ENCODE measurements at places on chromosomes 6 and 20.
A peak's percentile ranks its signal among the peaks of the same experiment; 100 is the strongest.

DNA sequence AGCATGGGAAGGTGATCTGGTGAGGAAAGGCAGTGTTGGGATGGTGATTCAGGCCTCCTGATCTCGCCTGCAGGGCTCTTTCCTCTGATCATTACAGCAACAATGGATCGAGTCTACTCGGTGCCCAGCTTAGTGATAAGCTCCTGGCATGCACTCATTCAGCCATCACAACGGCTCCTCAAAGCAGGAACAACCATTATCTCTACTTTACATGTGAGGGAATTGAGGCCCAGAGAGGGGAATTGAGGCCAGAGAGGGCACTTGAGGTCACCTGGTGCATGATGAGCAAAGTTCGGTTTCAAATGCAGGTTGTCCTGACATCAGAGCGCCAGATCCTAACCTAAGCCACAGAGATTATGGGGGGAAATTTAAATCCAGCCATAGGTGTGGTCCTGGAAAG lies 42.0 kb upstream of the BPIFA2 start:
- DNase-seq: no peak

DNA sequence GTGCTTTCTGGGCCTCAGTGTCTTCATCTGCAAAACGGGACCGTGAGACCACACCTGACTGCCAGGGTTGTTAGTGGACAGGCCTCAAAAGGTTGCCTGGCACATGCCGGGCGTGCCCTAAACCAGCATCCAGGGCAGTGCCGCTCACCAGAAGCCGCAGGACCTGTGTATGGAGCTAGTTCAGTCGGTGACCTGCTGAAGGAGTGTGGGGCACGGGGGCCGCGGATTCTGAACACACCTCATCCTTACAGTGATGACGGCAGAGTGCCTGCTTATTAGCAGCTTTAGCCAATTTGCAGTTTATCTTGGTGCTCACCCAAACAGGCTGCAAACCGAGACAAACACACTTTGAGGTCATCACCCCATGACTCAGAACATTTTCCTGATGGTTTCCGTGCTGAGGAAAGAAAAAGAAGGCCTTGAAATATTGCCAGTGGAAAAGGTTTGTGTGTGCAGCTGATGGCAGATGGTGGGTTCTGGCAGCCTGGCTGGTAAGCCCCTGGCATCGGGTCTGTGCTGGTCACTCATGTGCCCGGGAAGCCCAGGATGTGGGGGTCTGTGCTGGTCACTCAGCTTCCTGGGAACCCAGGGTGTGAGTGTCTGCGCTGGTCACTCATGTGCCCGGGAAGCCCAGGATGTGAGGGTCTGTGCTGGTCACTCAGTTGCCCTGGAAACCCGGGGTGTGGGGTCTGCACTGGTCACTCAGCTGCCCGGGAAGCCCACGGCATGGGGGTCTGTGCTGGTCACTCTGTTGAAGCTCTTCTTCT lies 153.8 kb downstream of the ERMARD start:
- DNase-seq: no peak

GRCh38 chr6:100269189-100269588 lies 195.5 kb downstream of the SIM1 start:
- no peak for DNase-seq

DNA sequence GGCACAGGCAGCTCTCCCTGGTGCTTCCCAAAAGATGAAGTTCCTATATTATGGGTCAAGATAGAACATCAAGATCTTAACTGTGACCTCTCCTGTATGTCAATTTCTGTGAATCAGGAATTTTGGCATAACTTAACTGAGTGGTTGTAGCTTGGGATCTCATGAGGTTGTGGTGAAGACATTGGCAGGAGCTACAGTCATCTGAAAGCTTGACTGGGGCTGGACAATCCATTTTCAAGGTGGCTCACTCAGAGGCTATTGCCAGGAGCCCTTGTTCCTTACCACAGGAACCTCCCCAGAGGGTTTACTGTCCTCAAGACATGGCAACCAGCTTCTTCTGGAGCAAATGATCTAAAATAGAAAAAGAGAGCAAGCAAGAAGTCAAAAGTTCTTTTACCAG lies 252.2 kb downstream of the ADGB start:
- no peak for DNase-seq

DNA sequence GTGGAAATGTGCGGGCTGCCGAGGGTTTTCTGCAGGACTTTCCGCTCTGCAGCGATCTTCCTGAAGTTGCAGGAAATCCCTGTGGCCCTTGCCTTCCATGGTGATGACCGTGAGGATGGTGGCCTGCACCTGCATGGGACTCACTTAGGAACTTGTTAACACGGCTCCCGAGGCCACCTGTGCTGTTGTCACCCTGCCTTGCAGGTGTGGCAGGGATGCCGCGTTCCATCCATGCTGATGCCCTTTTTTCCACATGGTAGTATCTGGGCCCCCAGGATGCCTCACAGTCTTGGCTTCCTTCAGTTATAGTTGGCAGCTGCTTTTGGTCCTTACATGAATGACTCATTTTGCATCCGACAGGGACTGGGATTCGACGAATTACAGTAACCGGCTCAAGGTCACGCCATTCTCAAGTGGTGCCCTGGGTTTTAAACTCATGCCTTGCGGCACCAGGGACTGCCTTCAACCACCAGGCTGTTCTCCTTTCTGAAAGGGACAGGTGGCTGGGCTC lies 37.2 kb downstream of the SYNJ2 start:
- peak; percentile 34 for DNase-seq

DNA sequence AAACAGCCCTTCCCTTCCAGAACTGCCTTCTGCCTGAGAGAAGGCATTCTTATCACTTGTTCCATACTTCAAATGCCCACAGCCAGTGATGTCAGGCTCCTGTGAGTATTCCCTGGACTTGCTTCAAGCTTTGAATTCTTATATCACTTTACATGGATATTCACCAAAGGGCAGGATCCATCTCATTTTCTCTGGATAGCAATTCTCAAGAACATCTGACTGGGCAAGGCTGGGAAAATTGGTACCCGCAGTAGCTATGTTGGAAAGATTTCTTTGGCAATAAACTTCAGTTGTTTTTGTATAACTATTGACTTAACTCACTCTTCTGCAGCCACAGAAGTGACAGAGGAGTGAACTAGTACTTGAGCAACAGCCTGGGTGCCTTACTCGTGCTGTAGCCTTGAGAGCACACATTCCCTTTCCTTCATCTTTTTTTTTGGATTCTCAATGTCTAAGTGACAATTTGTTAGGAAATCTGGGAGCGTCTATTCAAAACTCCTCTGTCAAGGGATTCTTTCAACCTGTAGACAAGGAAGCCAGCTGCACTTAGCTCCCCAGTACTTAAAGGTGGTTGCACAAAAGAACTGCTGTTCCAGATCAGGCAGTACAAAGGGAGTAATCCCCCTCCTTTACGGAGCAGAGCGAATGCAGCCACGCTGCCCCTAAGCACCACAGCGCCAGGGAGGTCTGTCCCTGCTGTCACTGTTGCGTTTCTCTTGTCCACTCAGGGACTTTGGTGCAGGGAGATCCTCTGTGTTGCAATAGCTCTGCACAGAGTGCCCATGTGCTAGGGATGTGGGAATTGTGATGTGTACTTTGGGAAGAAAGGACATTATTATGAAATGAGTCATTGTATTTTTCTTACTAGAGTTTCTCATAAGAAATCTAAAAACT lies 69.6 kb downstream of the JAG1 start:
- DNase-seq: no peak

GRCh38 chr6:73699676-73700459 lies 3.9 kb downstream of the CD109 start:
- no peak for DNase-seq

Measured in RWPE2 (cell line).